ENCODE measurements at places on chromosomes 6 and 20. TPM values are rescaled to one million over a fixed set of nuclear protein-coding genes. Genes with fewer than 3 reads are reported as not detected.

TMEM244 gene
- not detected for total RNA-seq

DNA sequence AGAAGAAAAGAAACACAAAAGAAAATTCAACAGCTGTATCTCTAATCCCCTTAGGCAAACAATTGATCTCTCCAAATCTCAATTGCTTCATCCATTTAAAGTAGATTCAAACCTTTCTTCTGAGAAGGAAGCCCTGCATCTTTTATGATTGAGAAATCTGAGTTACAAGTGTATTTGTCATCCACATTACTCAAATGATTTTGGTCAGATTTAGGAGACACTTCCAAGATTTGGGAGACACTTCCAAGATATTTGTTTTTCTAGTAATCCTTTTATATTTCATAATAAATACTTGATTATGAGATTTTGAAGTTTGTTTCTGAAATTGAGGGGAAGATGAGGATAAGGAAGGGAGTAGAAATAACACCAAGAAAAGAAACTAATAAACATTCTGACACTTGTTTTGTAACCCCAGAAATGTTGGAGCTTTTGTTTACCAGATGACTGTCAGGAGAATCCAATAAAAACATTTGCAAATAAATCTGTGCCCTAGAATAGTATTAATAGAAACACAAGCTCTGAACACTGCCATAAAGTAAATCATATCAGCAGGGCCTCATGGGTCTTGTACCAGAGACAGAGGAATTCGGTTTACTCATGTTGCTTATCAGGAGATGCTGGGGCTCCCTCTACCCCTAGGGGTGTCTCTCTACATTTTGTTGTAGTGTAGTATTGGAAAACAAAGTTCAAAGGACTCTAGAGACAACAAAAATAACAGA, 314.3 kb upstream of the NT5E start:
- no peak for DNase-seq

DNA sequence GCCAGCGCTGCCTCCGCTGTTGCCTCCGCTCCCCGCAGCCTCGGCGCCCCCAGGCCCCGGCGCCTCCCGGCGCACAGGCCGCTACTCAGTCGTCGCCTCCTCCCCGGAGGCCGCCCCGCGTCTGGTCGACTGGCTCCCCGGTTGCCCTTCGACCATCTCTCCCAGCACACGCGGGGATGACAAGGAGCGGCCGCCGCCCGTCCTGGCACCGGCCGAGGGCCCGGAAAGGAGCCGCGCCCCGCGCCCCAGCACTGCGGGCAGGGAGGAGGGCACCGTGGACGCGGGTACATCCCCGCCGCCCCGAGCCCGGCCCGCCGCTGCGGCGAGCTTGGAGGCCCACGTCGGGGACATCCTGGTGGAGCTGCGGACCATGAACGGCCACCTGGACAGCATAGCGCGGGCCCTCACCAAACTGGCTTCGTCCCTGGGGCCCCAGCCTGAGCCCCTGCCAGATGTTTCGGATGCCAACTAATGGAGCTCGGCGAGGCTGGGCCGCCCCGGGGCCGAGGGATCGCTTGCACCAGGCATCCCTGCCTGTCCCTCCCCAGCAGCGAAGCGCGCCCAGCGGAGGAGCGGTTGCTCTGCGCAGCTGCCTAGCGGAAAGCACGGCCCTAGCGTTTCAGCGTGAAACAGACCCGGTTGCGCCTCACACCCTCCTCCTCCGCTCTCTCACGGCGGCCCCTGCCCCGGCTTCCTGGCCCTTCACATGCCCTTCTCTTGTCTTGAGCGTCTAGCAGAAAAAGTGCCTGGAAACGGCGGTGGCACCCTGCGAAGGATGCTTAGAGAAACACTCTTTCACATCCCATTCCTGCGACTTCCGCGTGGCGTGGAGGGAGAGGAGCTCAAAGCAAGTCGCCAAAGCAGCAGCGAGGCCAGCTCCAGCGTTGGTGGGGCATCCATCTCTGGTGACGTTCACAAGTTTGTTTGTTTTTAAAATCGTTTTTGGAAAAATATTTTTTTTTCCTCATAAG, 285.8 kb upstream of the SUPT3H start:
- DNase-seq: peak; percentile 22

DNA sequence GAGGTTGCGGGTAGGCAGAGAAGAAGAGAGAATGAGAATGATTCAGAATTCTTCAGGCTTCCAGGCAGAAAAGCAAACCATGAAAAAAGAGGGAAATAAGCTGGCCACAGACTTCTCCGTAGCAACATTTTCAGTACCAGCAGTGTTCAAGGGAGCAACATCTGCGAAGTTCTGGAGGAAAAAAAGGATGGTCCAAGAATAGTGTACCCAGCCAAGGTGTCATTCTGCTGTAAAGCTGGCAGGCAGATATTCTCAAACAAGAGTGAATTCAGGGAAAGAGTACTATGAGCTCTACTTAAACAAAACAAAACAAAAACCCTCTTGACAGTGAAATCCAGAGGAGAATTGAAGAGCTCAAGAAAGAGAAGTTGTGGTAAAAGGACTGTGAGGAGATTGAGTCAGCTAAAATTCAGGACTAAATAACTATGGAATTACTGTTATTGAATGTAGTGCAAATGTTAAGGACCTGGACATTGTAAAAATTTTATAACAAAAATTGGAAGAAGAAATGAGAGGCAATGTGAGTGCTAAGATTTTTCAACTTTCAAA, 86.5 kb downstream of the ATRN start:
- no peak for DNase-seq

DNA sequence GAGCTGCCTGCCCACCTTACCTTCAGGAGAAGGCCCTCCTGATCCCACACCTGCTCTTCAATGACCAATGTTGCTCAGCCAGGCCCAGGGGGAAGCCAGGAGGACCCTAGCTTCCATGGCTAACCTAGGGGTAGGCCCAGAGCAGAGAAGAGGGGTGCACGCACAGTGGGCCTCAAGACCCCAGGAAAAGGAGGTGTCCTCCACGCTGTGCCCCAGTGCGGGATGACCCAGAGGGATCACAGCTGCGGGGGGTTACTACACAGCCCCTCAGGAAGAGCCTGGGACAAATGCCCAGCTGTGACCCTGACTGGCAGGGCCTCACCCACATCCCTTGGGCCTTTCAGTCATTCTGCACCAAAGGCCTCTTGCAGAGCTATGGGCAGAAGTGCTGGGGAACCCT, 31.6 kb upstream of the APMAP start:
- no peak for DNase-seq

TRIM10 gene
- not detected for total RNA-seq

DEFB132 gene
- total RNA-seq: not detected
